ENCODE measurements at places on chromosomes 5 and 9.

DNA sequence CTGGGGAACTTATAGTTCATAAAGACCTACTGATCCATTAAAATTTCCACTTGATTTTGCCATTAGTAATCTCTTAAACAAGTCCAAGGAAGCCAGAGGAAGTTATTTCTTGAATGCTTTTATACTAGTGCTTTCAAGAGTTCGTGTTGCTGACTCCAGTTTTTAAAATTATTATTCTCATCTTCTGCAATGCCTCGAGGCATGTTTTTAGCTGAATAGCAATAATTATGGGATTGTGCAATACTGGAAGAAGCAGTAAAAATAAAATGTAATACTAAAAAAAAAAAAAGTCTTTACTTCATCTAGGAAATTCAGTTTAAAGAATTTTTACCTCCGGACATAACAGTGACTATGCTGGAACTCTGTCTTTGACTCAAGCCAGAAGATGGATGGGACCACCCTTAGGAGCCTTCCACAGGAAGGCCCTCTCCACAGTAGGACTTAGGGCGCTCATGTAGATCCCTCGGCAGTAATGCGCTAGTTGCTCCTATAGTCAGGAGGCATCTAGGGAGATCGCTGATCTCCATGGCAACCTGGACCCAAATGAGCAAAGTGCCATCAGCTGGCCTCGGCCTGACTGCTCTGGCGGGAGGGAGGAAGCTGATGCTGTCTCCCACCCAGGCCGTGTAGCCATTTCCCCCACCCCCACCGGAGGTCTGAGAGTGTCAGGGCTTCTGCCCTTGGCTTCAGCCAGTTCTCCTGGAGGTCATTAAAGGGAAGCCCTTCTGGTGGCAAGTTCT lies 56.7 kb downstream of the DAPK1 start:
- DNase-seq, result no peak

- peak; percentile 58 for DNase-seq
Observed at GRCh38 chr5:79133657-79134451, 22.2 kb downstream of the BHMT start.

DNA sequence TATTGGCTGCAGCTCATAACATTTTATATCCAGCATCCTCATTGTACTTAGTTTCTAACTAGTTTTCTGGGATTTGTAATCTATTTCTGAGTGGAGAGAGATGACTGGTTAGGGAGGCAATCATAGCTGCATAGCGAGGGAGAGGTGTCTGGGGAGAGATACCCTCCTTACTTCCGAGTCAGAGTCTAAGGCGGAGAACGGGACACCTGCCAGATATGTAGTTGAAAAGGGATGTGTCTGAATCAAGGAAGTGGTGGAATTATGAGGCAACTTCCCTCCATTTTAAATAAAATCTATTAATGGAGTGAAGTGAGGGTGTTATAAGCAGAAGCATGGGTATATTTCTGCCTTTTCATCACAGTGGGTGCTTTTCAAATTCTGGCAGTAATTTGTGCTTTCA lies 126.5 kb downstream of the MAST4 start:
- no peak for DNase-seq

- no peak for DNase-seq
Observed at GRCh38 chr5:35030426-35031100, 17.2 kb downstream of the AGXT2 start.

DNA sequence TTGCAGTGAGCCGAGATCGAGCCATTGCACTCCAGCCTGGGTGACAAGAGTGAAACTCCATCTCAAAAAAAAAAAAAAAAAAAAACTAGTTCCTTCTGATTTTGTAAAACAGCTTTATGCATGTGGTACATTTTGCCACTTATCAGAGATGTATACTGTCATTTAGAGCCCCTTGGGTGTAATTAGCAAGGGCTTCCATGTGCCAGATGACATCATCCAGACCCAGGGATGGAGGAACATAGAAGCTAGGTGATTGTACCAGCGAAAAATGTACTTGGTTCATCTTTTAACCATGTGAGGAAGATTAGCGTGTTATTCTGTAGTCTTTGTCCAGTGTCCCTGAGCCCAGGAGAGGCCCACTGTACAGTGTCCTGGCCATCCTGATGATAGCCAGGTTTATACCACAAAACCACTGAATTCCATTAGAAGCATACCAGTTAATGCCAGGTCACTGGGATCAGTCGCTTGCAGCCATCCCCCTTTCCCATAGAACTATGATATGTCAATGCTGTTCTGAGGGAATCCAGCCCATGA lies 239.3 kb upstream of the SGCD start:
- no peak for DNase-seq

DNA sequence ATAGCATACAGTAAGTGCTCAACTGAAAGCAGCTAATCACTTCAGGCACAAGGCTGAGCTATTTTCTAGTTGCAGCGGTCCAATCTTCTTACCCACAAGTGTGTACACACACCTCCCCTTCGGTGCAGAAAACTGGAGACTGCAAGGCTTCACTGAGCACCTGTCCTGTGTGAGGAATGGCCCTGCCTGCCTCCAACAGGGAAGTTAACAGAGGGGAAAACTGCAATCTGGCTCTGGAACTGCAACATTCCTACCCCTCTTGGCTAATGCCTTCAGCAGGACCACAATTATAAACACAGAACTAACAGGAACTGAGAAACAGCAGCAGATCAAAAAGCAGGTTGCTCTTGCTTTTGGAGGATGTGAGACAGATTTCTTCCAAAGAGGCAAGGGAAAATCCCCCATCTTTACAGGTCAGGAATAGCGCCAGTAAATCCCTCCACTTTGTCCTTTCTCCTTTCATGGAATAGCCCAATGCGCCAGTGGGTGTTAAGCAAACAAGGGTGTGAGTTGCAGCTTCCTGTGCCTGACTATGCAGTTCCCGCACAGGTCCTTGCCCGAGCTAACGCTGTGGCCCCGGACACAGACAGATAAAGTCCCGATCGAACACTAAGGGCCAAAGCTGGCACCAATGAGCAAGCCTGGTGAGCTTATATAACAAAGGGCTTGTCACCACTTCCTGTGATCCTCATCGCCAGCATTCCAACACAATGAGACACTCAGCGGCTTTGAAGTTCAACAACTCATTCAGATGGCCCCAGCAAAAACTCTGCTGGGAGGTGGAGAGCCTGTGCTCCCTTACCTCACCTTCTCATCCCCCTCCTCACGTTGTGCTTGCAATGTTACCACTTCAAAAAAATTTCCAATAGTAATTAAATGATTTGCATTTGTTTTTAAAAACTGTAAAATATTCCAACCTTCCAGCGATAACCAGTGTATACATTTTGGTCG lies 21.5 kb downstream of the SHB start:
- DNase-seq, result no peak

GRCh38 chr5:151183456-151184245 lies 26.1 kb upstream of the ANXA6 start:
- no peak for DNase-seq

DNA sequence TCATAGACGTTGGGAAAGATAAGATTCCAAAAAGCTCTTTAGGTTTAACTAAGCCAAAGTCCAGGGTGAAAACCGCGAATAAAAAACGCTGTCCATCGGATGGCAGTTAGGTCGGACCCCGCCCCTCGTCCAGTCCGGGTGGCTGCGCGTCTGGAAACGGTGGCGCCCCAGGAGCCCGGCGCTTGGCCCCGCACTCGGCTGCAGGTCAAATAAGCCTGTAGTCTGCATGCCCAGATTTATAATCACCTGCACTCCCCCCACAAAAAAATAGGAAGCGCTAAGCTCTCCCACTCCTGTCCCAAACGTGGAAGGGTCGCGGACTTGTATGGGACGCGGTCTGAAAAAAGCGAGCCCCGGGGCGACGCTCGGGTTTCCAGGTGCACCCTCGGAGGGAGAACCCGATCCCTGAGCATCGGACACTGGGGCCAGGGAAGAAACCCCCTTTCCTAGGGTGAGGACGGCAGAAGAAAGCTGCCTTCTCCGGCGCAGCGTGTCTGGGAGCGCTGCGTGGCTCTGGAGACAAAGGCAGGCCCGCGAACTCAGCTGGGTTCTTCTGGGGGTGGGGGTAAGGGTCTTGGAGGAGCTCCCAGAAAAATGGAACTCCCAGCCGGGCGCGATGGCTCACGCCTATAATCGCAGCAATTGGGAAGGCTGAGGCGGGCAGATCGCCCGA lies 923 bp upstream of the ZBTB5 start:
- peak; percentile 23 for DNase-seq

DNA sequence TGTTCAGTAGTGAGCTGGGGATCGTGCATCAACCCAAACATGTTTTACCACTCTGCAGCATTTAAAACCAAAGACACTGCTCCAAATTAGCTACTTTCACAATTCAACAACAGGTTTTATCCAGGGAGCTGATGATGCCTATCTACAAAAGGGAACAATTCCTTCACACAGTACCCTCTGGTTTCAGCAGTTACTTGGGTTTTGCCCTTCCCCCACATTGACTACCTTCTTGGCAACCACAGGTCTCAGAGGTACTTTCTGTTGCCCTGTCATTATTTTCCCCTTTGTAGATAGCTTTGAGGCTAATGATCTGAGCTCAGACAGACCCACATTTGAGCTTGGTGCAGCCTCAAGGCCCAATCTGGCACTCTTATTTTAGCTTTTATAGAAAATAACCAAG lies 96.1 kb downstream of the WDR41 start:
- no peak for DNase-seq

- no peak for DNase-seq
Observed at GRCh38 chr5:15080219-15080618, 208.6 kb upstream of the ANKH start.

DNA sequence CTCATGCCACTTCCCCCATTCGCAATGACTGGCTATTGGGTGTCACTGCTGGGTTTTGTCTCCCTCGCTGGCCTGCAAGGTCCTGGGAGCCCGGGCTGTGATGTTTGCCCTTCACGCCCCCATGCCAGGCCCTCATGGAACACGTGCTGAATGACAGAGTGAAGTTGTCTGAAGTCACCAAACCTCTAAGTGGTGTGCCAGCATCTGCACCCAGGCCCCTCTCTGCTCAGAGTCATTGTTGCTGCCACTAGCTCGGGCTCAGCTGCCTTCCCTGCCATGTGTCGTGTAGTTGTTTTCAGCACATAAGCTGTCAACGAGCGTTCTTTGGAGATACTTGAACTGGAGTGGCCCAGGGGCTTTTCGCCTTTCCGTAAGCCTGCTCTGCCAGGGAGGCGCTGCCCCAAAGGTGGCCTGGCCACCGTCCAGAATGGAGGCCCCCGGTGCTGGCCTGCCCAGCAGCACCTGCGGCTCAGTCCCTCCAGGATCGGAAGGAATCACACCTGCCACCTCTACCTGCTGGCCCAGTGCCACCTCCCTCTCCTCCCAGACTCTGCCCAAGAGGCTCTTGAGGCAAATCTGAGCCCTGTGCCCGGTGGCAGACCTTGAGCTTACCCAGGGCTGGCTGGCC lies 250.1 kb downstream of the PBX3 start:
- DNase-seq, result no peak

DNA sequence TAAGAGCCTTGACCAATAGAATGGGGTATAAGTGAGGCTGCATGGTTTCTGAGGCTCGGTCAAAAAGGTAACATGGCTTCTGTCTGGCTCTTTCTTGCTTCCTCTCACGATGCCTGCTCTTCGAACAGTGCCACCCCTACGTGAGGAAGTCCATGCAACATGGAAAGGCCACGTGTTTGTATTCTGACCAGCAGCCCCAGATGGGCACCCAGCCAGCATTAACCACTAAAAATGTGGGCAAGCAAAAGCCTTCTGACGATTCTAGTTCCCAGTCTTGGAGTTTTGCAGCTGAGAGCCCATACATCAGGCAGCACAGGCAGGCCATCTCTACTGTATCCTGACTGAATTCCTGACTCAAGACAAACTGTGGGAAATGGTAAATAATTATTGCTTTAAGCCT lies 24.2 kb upstream of the NREP start:
- DNase-seq, result no peak

- no peak for DNase-seq
Observed at GRCh38 chr5:113179156-113179555, 202.6 kb downstream of the DCP2 start.

GRCh38 chr5:158499075-158499891 lies 600.4 kb downstream of the EBF1 start:
- DNase-seq, result no peak

GRCh38 chr5:31100047-31100575 lies 93.4 kb upstream of the CDH6 start:
- no peak for DNase-seq
